ENCODE measurements at places on chromosomes 13 and 19. TPM values are rescaled to one million over a fixed set of nuclear protein-coding genes. Genes with fewer than 3 reads are reported as not detected.

- H3K4me3 ChIP-seq: no peak overlapping the region
- H3K27me3 ChIP-seq: no peaks in the 10 kb centered on the region
- no peak overlapping the region for H3K27ac ChIP-seq
- no peak for DNase-seq
- peaks cover 21% of the 10 kb centered on the region for H3K36me3 ChIP-seq
These were observed 8.8 kb downstream of the IL4I1 start for GRCh38 chr19:49887665-49888509.

Gene ZSCAN4
- not detected for total RNA-seq

Gene GPR4
- total RNA-seq: not detected

Gene PRX
- total RNA-seq: 1.1 TPM

Gene NFIC
- 13.4 TPM for total RNA-seq

DNA sequence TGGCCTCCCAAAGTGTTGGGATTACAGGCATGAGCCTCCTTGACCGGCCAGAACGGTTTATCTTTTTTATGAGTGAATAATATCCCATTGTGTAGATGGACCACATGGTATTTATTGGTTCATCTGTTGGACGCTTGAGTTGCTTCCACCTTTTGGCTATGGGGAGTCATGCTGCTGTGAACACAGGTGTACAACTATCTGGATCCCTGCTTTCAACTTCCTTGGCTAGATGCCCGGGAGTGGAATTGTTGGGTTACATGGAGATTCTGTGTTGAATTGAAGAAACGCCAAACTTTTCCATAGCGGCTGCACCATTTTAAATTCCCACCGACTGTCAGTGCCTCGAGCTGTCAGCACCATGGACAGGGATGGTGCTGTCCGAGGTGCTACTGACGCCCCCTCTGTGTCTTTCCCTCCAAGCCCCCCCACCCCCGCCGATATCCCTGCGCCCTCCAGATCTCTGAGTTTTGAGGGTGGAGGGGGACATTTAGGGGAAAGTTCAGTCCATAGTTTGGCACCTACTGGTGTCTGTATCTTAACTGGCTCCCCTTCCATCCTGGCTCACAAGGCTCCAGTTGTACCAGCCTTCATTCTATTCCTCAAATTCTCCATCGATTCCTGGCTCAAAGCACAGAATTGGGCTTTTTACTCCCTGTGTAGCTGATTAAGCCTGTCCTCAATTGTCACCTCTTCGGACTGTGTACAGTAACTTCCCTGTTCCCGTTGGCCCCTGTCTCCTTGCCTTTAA, 27.3 kb downstream of the PNPLA6 start:
- H3K4me1 ChIP-seq: peaks cover 5% of the 10 kb centered on the region
- no peak overlapping the region for H3K27ac ChIP-seq
- H3K36me3 ChIP-seq: peaks cover 29% of the 10 kb centered on the region

- no peaks in the 10 kb centered on the region for H3K27me3 ChIP-seq
- H3K4me1 ChIP-seq: peaks cover 52% of the 10 kb centered on the region
- H3K36me3 ChIP-seq: peaks cover 2% of the 10 kb centered on the region
- H3K4me3 ChIP-seq: peak overlapping the region; percentile 66
- peak overlapping the region; percentile 93 for H3K27ac ChIP-seq
These were observed 999 bp upstream of the TNFAIP8L1 start for GRCh38 chr19:4638317-4638716.

- H3K36me3 ChIP-seq: peaks cover 47% of the 10 kb centered on the region
- no peak overlapping the region for H3K4me3 ChIP-seq
These were observed 4.1 kb upstream of the TIMM13 start for GRCh38 chr19:2431318-2432055.

- no peaks in the 10 kb centered on the region for H3K36me3 ChIP-seq
- no peak for DNase-seq
- no peaks in the 10 kb centered on the region for H3K27me3 ChIP-seq
- H3K4me1 ChIP-seq: peaks cover 6% of the 10 kb centered on the region
These were observed 68.1 kb downstream of the UFM1 start for GRCh38 chr13:38417727-38418126.

GRCh38 chr13:43797159-43797558, 10.4 kb upstream of the ENOX1 start:
- no peak overlapping the region for H3K4me3 ChIP-seq
- peaks cover 26% of the 10 kb centered on the region for H3K27me3 ChIP-seq
- H3K36me3 ChIP-seq: no peaks in the 10 kb centered on the region
- H3K27ac ChIP-seq: no peak overlapping the region
- peaks cover 6% of the 10 kb centered on the region for H3K4me1 ChIP-seq
- no peak for DNase-seq

GRCh38 chr13:76607866-76608265, 278.3 kb downstream of the KCTD12 start:
- H3K27me3 ChIP-seq: no peaks in the 10 kb centered on the region
- DNase-seq: no peak
- no peak overlapping the region for H3K4me3 ChIP-seq
- no peaks in the 10 kb centered on the region for H3K4me1 ChIP-seq
- no peak overlapping the region for H3K27ac ChIP-seq

Gene DKKL1
- total RNA-seq: not detected

Gene KLF1
- not detected for total RNA-seq

DNA sequence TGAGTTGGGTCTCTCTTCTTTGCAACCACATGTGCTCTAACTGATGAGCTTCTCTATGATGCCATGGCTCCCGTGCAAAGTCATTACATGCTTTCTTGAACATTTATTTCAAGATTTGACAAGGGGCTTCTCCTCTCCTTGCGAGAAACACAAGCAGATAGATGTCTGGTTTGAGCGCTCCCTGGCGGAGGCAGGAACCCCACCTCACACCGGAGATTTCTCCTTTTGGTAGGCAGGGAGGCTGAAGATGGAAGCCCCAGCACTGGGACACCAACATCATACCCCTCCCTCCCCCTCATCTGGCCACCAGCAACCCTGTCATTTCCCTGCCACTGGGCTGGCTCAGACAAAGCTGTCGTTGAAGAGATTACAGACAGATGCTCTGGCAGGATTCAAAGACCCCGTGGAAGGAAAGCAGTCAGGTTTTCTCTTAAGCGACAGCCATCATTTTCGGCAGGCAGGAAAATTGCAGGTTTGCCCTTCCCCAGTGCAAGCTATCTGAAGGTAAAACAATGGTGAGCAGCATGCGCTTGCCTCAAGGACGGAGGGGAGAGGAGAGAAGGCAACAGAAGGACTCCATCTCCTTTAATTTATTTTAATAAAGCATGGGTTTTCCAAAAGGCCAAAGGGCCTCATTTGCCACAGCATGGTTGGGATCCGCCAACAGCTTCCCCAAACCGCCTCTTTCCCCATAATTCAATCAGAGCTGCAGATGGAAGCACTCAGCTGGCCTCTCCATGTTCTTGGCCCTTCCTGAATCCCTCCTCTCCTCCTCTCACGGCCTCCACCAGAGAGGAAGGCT, 344.1 kb upstream of the TSHZ3 start:
- H3K4me1 ChIP-seq: no peaks in the 10 kb centered on the region
- H3K4me3 ChIP-seq: no peak overlapping the region
- H3K36me3 ChIP-seq: no peaks in the 10 kb centered on the region
- no peak for DNase-seq
- no peaks in the 10 kb centered on the region for H3K27me3 ChIP-seq
- no peak overlapping the region for H3K27ac ChIP-seq

DNA sequence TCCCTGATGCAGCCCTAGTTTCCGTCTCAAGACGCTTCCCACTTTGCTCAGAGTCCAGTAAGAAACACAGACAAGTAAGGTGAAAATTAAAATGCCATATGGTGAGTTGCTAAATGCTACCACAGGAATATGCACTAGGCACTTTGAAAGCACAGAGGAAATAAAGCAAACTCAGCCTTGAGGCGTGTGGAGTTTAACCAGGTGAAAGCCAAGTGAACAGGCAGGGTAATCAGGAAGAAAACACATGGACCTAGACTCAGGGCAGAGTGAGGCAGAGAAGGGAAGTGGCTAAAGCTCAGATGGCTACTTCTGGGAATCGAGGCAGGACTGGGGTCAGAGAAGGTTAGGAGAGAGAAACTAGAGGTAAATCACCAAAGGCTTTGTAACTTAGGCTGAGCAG, 5.4 kb upstream of the UBL3 start:
- no peak overlapping the region for H3K4me3 ChIP-seq
- no peak overlapping the region for H3K27ac ChIP-seq
- peaks cover 23% of the 10 kb centered on the region for H3K4me1 ChIP-seq
- DNase-seq: no peak
- no peaks in the 10 kb centered on the region for H3K36me3 ChIP-seq

DNA sequence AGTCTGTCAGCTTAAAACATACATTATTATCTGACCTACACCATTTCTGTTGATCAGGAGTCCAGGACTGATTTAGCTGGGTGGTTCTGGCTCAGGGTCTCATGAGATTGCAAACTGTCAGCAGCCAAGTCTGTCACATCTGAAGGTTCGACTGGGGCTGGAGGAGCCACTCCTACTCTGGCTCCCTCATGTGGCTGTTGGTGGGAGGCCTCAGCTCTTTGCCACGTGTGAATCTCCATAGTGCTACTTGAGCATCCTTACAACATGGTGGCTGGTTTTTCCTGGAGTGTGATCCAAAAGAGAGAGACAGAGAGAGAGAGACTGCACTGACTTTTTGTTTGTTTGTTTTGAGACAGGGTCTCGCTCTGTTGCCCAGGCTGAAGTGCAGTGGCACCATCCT, 63.6 kb upstream of the NFIC start:
- peak; percentile 31 for DNase-seq
- H3K27me3 ChIP-seq: peaks cover 2% of the 10 kb centered on the region
- H3K4me3 ChIP-seq: no peak overlapping the region
- no peak overlapping the region for H3K27ac ChIP-seq

GRCh38 chr13:52104624-52105023, 24.2 kb downstream of the NEK5 start:
- peaks cover 11% of the 10 kb centered on the region for H3K27me3 ChIP-seq
- H3K36me3 ChIP-seq: no peaks in the 10 kb centered on the region
- no peak for DNase-seq
- H3K27ac ChIP-seq: no peak overlapping the region
- no peaks in the 10 kb centered on the region for H3K4me1 ChIP-seq

- no peaks in the 10 kb centered on the region for H3K36me3 ChIP-seq
- H3K4me3 ChIP-seq: no peak overlapping the region
- no peak overlapping the region for H3K27ac ChIP-seq
- H3K27me3 ChIP-seq: peaks cover 25% of the 10 kb centered on the region
These were observed 5.6 kb downstream of the NANOS2 start for GRCh38 chr19:45908956-45909355.

GRCh38 chr13:28541966-28542365, 47.0 kb upstream of the FLT1 start:
- H3K4me1 ChIP-seq: no peaks in the 10 kb centered on the region
- H3K27me3 ChIP-seq: peaks cover 10% of the 10 kb centered on the region
- DNase-seq: no peak
- H3K27ac ChIP-seq: no peak overlapping the region
- no peak overlapping the region for H3K4me3 ChIP-seq

Gene KLHL1
- total RNA-seq: not detected

- peaks cover 7% of the 10 kb centered on the region for H3K27me3 ChIP-seq
- DNase-seq: no peak
- peaks cover 5% of the 10 kb centered on the region for H3K4me1 ChIP-seq
- H3K4me3 ChIP-seq: no peak overlapping the region
- no peak overlapping the region for H3K27ac ChIP-seq
- no peaks in the 10 kb centered on the region for H3K36me3 ChIP-seq
These were observed 75.1 kb downstream of the C13orf42 start for GRCh38 chr13:51035978-51036377.

GRCh38 chr19:35740108-35740422, 2.2 kb downstream of the IGFLR1 start:
- peaks cover 43% of the 10 kb centered on the region for H3K36me3 ChIP-seq
- peaks cover 48% of the 10 kb centered on the region for H3K4me1 ChIP-seq
- peak overlapping the region; percentile 92 for H3K27ac ChIP-seq
- H3K4me3 ChIP-seq: peak overlapping the region; percentile 90

Gene TLE2
- total RNA-seq: 0.24 TPM

DNA sequence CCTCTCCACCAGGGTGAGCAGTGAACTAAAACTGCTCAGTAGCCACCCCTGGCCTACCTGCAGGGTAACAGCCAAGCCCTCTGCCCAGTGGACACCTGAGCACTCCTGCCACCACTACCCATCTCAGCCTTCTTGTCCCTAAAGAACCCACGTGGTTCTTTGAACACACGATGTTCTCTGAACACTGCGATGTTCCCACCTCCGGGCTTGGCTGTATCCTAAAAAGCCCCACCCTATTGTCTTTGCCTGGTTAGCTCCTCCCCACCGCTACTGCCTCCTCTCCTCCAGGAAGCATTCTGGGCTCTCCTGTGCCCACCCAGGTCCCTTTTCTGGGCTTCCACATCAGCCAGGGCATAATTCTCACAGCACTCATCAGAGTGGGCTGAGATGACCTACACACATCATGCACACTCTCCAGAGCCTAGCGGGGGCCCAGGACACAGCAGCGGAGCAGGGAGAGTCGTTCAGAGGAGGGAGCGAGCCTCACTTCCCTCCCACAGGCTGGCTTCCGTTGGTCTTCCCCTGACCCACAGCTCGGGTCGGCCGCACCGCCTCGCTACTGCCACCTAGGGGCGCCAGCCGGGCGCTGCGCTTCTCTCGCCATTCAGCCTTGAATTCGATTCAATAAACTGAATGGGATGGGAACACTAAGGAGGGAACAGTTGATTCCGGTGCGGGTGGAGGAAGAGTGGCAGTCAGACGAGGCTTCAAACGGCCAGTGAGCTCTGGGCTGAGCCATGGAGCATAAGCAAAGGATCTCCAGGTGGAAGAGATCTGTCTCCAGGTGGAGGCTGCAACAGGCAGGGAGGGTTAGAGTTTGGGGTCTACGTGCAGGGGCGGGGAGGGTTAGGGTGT, 3.2 kb downstream of the ELAVL1 start:
- H3K36me3 ChIP-seq: peaks cover 14% of the 10 kb centered on the region
- H3K4me3 ChIP-seq: peak overlapping the region; percentile 76
- DNase-seq: peak; percentile 83
- H3K4me1 ChIP-seq: peaks cover 39% of the 10 kb centered on the region

Gene BLVRB
- 15.1 TPM for total RNA-seq

GRCh38 chr13:40536443-40537113, 129.9 kb downstream of the FOXO1 start:
- DNase-seq: no peak
- no peak overlapping the region for H3K27ac ChIP-seq
- H3K36me3 ChIP-seq: no peaks in the 10 kb centered on the region
- peaks cover 13% of the 10 kb centered on the region for H3K4me1 ChIP-seq

Gene SOX21
- total RNA-seq: not detected

Gene ZNF428
- total RNA-seq: 31.5 TPM

DNA sequence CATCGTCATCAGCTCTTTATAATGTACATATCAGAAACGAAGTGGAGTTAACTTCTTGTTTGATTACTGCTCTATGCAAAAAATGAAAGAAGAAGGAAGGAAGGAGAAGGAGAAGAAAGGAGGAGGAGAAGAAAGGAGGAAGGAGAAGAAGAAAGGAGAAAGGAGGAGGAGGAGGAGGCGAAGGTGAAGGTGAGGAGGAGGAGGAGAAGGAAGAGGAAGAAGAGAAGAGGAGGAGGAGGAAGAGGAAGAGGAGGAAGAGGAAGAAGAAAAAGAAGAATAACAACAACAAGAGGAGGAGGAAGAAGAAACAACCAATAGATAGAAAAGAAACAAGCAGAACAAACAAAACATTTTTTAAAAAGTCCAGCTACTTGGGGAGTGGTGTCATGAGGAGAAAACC, 13.1 kb downstream of the NUFIP1 start:
- H3K4me1 ChIP-seq: no peaks in the 10 kb centered on the region
- no peaks in the 10 kb centered on the region for H3K27me3 ChIP-seq
- peaks cover 15% of the 10 kb centered on the region for H3K36me3 ChIP-seq
- no peak overlapping the region for H3K4me3 ChIP-seq

Gene SIGLECL1
- total RNA-seq: not detected

All from activated CD8-positive, alpha-beta T cell treated with anti-CD3 and anti-CD28 coated beads, Interleukin-2, amount 10 ng/mL, durations not matched to agents 7 days and 5 days (primary cell).